ENCODE measurements at places on chromosomes 7 and 10.
A peak's percentile ranks its signal among the peaks of the same experiment; 100 is the strongest.

GRCh38 chr10:114869520-114869892 lies 47.9 kb downstream of the FHIP2A start:
- peak; percentile 64 for DNase-seq

- DNase-seq = no peak
Observed at GRCh38 chr7:34612661-34613060, 45.4 kb upstream of the NPSR1 start.

DNA sequence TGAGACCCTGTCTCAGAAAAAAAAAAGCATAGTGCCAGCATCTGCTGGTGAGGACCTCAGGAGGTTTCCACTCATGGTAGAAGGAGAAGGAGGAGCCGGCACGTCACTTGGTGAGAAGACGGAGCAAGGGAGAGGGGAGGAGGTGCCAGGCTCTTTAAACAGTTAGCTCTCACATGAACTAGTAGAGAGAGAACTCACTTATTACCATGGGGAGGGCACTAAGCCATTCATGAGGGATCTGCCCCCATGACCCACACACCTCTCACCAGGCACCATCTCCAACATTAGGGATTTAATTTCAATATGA lies 62.9 kb upstream of the VKORC1L1 start:
- no peak for DNase-seq

DNA sequence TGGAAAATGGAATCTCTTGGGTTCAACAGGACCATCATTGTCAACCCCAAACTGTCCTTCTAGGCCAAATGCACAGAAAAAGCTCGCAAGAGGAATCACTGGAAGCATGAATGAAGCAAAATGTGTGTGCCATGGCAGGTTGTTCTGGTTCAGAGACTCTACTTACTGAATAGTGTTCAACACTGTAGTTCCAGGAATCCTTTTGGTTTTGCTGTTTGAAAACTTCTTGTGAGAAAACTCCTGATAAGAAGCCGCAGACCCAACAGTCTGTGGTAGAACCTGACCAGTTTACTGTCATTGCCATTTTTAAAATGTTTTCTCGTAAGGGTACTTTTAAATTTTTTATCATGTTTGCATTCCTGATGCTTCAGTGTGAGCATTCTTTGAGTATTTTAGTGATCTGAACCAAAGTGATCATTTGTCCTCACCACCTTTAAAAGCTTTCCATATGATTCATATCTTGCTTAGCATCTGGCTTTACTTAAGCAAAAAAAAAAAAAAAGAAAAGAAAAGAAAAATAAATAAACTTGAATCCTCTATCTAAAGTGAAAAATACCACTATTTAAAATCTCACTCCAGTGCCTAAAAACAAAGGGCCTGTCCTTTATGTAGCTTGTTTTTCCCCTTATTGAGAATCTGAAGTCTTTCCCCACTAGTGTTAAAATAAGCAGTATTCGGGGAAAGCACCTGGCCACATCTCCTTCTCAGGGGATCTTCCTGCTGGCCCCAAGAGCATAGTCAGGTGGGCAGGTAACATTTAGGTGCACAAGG lies 92.4 kb downstream of the WNT2 start:
- DNase-seq = peak; percentile 48

GRCh38 chr7:29237489-29237888 lies 42.9 kb downstream of the CHN2 start:
- no peak for DNase-seq

DNA sequence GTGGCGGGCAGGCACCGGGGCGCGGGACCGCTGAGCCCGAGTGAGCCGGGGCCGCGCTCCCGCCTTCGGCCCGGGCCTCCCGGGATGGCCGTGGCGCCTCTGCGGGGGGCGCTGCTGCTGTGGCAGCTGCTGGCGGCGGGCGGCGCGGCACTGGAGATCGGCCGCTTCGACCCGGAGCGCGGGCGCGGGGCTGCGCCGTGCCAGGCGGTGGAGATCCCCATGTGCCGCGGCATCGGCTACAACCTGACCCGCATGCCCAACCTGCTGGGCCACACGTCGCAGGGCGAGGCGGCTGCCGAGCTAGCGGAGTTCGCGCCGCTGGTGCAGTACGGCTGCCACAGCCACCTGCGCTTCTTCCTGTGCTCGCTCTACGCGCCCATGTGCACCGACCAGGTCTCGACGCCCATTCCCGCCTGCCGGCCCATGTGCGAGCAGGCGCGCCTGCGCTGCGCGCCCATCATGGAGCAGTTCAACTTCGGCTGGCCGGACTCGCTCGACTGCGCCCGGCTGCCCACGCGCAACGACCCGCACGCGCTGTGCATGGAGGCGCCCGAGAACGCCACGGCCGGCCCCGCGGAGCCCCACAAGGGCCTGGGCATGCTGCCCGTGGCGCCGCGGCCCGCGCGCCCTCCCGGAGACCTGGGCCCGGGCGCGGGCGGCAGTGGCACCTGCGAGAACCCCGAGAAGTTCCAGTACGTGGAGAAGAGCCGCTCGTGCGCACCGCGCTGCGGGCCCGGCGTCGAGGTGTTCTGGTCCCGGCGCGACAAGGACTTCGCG lies 534 bp downstream of the FZD9 start:
- DNase-seq = no peak

DNA sequence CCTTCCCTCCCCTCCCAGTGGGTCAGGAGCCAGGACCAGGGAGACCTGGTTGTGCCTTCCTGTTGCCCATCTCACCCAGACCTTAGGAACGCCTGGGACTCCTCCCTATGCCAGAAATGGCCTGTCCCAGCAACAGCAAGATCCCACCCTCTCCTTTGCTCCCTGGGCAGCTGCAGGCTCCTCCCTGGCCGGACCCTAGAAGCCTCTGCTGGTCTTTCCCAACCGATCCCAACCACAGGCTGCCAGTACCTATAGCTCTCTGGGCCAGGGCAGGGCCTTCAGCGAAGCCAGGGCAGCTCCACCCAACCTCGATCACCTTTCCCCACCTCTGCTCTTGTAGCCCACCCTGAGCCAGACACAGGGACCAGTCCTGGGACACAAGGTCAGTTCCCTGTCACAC lies 21.9 kb downstream of the LDB3 start:
- no peak for DNase-seq

DNA sequence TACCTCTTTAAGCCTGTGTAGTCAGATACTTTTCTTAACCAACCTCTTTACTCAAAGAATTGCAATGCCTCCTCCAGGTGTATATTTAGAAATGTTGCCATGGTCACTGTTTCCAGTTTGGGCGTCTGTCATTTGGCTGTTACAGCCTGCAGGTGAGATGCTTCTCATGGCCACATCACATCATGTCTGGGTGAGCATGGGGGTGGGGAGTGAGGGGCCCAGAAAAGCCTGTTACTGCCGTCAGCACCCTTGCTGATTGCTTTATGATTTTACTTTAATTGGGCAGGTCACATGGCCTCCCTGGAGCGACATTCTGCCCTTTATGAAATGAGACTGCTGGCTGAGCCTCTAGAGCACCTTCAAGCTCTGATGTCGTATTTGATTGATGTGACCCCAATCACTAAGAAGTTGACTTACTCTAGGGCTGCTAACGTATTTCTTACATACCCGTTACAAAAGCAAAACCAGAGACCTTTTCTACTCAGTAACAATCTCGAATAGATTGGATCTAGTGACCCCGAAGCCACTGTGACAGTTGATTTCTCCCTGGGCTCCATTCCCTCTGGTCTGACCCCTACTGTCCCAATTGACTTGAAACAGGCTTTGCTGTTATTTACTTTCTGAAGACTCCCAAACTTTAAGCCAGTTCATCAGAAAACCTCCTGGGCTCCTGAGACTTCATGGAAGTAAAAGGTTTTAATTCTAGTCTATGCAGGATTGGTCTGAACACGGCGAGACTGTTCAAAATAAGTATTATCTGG lies 60.7 kb downstream of the OTUD1 start:
- no peak for DNase-seq

- DNase-seq = no peak
Observed at GRCh38 chr7:106418526-106418925, 133.7 kb upstream of the NAMPT start.

DNA sequence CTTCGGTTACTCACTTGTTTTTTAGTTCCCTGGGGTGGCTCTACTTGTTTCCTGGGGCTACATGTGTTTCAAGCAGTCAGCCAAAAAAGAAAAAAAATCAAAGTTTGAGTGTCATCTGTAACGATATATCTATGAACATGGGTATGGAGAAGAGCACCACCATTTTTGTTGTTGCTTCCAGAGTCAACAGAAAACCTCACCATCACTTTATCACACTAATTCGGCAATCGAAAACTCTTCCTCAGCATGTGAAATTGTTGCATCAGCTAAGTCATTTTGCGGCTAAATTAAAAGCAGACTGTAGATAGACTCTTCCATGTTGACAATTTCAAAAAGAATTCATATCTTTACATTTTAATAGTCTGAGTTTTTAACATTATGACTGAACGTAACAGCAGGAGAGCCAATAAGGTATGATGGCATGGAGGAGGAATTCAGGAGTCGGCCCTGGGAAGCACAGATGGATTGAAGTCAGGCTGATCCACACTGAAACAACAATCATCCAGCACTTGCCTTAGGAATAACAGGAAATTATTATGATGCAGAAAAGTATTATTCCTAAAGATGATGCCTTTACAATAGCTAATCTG lies 455.7 kb upstream of the KLF6 start:
- peak; percentile 55 for DNase-seq

DNA sequence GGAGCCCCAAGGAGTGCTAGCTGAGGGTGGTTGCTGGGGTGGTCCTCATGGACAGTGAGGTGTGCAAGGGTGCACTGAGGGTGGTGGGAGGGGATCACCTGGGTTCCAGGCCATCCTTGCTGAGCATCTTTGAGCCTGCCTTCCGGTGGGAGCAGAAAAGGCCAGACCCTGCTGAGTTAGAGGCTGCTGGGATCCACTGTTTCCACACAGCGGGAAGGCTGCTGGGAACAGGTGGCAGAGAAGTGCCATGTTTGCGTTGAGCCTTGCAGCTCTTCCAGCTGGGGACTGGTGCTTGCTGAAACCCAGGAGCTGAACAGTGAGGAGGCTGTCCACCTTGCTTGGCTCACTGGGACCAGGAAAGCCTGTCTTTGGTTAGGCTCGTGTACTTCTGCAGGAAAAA lies 34.9 kb downstream of the PRF1 start:
- no peak for DNase-seq

DNA sequence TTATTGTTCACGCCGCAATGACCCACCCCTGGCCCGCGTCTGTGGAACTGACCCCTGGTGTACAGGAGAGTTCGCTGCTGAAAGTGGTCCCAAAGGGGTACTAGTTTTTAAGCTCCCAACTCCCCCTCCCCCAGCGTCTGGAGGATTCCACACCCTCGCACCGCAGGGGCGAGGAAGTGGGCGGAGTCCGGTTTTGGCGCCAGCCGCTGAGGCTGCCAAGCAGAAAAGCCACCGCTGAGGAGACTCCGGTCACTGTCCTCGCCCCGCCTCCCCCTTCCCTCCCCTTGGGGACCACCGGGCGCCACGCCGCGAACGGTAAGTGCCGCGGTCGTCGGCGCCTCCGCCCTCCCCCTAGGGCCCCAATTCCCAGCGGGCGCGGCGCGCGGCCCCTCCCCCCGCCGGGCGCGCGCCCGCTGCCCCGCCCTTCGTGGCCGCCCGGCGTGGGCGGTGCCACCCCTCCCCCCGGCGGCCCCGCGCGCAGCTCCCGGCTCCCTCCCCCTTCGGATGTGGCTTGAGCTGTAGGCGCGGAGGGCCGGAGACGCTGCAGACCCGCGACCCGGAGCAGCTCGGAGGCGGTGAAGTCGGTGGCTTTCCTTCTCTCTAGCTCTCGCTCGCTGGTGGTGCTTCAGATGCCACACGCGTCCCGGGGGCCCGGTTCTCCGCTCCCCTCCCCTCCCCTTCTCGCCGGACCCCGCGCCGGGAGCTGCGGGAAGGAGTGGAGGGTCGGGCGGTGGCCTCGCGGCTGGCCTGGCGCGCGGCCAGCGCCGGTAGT lies at the start of gene CBX3:
Gene CBX3 (plus strand): TSS at position 499 of the 772 bp plus-strand sequence. CDS start 1,254 bp downstream, outside the sequence.
- no peak for DNase-seq

- no peak for DNase-seq
Observed at GRCh38 chr10:104630731-104631130, 10.4 kb upstream of the SORCS3 start.

DNA sequence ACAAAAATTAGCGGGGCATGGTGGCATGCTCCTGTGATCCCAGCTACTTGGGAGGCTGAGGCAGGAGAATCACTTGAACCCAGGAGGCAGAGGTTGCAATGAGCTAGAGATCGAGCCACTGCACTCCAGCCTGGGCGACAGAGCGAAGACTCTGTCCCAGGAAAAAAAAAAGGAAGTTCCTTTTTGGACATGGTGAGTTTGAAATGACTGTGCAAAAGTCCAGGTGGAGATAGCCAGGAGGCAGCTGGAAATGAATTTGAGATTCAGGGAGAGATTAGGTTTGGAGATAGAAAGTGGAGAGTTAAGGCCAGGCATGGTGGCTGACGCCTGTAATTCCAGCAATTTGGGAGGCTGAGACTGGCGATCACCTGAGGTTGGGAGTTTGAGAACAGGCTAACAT lies 139.1 kb downstream of the MARCHF5 start:
- no peak for DNase-seq

- no peak for DNase-seq
Observed at GRCh38 chr7:66304536-66304935, 99.4 kb downstream of the TPST1 start.

- no peak for DNase-seq
Observed at GRCh38 chr10:43960477-43960876, 311.8 kb upstream of the ZNF32 start.

GRCh38 chr10:100303724-100304319 lies 17.3 kb upstream of the BLOC1S2 start:
- DNase-seq = no peak

GRCh38 chr7:130957137-130957513 lies 223.1 kb upstream of the KLF14 start:
- DNase-seq = no peak

- DNase-seq = no peak
Observed at GRCh38 chr7:101535351-101535751, 93.7 kb downstream of the MYL10 start.

- DNase-seq = no peak
Observed at GRCh38 chr7:34333925-34334324, 324.1 kb upstream of the NPSR1 start.

DNA sequence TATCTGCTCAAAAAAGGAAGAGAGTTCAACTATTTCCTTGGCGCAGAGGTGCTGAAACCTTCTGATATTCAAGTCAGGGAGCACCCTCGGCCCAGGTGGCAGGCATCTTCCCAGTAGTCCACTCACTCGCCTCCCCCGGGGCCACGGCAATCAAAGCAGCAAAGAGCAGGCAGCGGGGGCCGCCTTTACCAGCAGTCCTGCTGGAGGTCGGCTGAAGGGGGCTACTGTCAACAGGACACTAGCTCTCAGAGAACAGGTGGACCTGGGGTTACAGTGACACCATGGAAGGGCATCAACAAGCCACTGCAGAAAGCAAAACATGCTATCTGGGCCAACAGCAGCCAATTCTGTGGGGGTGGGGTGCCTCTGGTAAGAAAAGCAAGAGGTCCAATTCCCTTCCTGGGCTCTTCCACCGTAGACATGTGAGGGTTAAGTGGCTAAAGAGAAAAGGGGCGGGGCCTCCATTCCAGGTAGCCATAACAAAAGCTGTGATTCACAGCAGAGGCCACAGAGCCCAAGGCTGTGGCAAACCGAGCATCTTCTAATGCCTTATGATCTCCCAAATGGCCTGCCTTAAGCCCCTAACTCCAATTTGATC lies 9.4 kb downstream of the FZD9 start:
- no peak for DNase-seq

DNA sequence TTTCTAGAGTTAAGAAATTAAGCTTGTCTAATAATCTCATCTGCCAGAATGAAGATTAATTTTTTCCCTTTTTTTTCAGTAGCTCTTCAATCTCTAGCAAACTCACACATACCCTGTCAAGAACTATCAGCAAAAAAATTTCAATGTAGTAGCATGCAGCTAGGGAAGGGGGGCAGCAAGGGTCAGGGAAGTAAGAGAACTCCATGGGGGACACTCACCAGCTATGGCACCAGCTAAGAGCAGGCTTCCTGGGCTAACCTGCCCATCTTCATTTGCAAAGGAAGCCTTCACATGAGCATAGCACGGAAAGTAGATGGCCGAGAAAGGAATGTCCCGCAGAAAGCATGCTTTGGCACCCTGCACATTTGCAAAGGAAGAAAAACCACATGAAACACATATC lies 190.4 kb downstream of the SLC25A13 start:
- no peak for DNase-seq

All from HS-5 (cell line).